ENCODE measurements at places on chromosomes 5 and 9.

GRCh38 chr9:21015995-21016394 lies 15.4 kb downstream of the HACD4 start:
- DNase-seq: no peak

- no peak for DNase-seq
Observed at GRCh38 chr9:128556926-128557634, 4.7 kb downstream of the SPTAN1 start.

- DNase-seq: no peak
Observed at GRCh38 chr5:1882337-1883119, at the start of gene IRX4. Gene IRX4, minus strand, starts transcription at chr5:1882925. Its CDS starts 278 bp downstream, at chr5:1882647.

- DNase-seq: no peak
Observed at GRCh38 chr5:178295589-178295988, 63.0 kb upstream of the PHYKPL start.

DNA sequence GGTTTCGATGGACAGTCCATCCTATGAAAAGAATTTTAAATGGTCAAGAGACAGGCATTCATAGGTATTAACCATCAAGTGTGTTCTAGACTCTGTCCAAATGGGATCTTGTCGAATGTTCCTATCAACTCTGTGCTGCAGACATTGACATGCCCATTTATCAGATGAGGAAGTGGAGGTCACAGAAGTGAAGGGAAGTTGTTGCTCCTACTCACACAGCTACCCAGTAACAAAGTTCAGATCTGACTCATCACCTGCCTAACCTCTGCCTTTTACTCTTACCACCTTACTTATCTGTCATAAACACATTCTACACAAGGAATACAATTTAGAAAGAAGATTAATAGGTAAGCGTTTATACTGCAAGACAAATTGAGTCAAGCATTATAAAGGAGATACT lies 426.2 kb upstream of the BRINP1 start:
- no peak for DNase-seq

DNA sequence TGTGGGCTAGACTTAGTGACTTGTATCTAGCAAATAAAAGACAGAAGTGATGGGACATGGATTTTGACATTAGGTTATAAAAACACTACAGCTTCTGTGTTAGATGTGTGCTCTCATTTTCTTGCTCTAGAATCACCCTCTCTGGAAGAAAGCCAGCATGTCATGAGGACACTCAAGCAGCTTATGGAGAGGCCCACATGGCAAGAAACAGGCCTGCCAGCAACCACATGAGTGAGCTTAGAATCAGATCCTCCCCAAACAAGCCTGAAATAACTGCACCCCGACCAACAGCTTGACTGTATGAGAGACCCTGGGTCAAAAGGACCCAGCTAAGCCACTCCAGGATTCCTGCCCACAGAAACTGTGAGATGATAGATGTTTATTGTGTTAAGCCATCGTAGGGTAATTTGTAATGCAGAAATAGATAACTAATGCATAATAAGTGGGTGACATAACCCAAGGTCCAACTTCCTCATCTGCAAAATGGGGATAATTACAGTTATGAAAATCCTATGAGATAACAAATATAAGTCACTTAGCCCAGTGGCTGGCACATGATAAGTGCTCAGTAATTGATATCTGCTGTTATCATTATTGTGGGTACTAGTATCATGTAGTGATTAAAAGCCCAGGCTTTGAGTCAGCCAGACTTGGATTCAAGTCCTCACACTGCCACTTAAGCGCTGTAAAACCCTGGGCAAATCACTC lies 86.5 kb downstream of the KLHL3 start:
- DNase-seq: no peak

DNA sequence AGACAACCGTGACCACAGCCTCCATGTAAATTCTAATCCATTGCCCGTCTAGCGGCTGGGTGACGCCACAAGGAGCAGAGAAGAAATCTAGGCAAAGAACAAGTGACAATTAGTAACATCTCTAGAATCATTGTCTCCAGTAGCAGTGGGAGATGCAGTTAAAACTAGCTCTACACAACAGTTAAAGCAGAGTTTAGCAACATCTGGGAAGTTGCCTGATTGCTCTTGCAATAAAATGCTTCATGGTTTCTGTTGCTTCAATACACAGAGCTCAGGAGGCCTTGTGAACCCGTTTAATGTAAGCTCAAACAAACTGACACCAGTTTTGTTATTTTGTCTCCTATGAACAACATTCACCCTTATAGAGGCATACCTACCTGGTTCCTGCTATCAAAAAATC lies 369.8 kb upstream of the PDE4D start:
- no peak for DNase-seq

GRCh38 chr9:22308177-22308576 lies 138.4 kb upstream of the DMRTA1 start:
- no peak for DNase-seq

GRCh38 chr9:133610845-133611244 lies 1.7 kb upstream of the FAM163B start:
- DNase-seq: no peak

GRCh38 chr5:107696080-107696479 lies 25.3 kb upstream of the EFNA5 start:
- DNase-seq: no peak
